RKO (cell line): ENCODE measurements at places on chromosomes 1 and 21.
A peak's percentile ranks its signal among the peaks of the same experiment; 100 is the strongest.

DNA sequence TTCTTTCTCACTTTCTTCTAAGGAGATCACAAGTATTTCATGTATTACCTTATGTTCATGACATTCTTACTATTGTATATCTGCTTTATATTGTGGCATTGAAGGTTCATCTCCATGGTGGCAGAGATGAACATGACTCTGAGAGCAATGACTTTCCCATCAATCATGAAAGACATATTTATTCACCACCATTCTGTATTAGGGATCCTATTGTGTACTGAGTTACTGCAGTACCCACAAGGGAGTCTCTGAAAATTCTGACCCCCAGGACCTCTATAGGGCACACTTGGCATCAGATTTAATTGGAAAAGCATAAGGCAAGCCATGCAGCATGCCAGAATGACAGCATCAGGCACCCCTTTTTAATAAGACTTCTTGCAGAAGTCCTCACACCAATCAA lies 21.9 kb upstream of the C21orf91 start:
- no peak for DNase-seq

DNA sequence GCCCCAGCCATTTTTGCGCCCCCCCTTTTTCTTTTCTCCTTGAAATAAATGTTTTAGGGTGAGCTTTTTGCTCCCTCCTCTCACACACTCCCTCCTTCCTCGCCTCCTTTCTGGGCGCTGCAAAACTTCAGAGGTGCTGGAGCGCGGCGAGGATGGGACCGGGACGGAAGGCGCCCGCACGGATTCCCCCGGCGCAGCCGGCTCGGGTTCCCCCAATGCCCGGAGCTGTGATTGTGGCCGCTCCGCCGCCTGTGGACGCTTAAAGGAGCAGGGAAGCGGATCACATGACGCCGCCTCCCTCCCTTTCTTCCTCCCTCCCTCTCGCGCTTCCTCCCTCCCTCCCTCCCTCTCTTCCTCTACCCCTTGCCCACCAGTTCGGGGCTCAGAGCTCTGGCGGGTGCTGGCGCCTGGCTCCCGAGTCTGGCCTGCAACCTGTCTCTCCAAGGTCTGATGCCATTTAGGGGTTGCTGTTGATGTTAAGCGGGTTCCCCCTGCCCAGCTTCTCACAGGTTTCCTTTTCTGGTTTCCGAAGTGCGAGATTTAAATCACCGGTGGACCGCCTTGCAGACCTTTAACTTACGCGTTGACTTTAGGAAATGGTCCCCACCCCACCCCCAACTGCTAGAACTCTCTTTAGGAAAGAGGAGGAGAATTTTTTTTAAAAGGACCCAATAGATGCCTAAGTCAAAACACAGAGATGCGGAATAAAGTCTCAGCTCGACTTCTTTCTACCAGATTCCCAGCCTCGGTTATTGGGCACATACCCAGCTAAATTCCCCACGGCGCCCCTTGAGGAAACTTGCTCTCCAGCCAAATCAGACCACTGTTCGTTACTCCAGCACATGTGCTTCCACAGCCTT lies at the start of gene WLS:
Gene WLS (minus strand): TSS at position 235 of the 860 bp plus-strand sequence. CDS start 224 bp downstream, at position 11.
- DNase-seq: peak; percentile 82

- DNase-seq: peak; percentile 34
Observed at GRCh38 chr1:42937141-42937696, 21.4 kb downstream of the SLC2A1 start.

DNA sequence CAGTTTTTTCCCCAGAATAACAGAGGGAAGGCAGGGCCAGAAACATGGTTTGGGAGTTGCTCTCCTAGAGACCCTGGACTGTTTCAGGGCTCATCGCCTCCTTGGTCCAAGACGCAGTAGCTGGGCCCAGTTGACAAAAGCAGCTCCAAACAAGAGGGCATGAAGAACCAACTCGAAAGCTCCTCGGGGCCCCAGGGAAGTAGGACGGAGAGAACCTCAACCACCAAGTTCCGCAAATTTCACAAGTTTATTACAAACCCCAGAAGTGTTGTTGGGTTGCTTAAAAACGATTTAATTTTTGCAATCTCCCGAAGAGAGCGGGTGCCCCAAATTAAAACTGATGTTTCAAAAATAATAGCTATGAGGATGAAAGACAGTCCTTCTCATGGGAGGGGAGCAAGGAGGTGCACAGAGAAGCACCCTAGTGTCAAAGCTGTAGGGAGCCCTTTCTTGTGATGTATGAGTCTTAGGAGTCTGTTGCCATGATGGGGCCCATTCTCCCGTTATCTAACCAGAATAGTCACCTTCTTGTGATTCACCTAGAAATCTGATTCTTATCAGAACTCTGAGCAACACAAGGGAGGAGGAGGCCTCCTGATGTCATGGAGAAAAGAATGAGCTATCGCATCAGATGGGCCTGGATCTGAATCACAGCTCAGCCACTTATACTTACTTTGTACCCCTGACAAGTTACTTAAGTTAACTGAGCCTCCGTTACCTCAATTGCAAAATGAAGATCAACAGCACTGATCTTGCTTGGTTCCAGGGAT lies 165.7 kb upstream of the IRF2BP2 start:
- DNase-seq: peak; percentile 57

DNA sequence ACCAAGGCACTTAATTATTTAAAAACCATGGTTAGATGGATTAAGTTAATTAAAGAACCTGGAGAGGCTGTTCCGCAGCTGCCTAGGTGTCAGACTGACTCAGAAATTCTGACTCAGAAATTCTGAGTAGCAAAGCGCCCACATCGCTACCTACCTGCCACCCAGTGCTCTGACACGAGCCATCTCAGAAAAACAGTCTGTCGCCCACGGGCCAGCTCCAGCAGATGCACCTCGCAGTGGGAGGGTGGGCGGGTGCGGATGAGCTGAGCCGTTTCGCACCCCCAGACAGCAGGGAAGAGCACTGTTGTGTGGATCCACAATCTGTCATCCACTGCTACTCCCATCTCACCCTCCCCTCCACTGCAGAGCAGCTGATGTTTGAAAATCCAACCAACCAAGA lies 13.5 kb downstream of the KCNK1 start:
- no peak for DNase-seq

- peak; percentile 42 for DNase-seq
Observed at GRCh38 chr1:214445831-214446614, 105.4 kb downstream of the PTPN14 start.

DNA sequence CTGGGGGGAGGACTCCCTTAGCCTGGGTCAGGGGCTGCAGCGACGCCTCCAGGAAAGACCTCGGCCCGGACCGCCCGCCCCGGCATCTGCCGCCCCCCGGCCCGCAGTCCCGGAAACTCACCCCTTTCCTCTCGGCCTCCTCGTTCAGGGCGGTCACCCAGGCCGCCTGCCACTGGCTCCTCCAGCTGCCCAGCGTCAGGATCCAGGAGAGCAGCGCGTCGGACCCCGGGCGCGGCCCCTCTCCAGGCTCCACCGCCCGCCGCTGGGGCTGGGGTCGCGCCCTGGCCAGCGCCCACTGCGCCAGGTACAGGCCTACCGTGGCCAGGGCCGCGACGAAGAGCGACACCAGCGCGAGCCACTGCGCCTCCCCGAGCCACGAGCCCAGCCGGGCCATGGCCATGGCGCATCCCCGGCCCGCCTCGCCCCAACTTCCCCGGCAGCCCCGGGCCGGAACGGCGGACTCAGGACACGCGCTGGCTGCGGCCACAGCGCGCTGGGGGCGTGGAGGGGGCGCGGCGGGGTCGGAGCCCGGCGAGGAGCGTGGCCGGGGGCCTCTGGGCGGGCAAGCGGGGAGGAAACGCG lies 478 bp downstream of the C2CD2 start:
- DNase-seq: no peak

DNA sequence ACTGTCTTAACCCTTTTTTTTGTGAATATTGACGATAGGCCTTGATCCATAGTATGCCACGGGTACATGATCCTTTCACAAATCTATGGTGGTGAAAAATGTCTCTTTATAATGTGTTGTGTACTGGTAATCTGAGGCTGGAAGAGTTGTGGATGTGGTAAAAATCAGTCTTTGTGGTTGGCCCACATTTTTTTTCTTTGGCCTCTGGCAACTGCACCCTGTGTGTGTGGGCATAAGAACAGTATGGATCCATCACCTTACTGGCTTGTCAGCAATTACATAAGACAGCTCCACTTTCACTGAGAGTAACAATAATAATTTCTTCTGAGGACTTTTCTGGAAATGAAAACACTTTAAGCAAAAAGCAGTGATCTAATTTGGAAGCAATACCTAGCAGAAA lies 101.6 kb downstream of the GABPA start:
- DNase-seq: no peak

DNA sequence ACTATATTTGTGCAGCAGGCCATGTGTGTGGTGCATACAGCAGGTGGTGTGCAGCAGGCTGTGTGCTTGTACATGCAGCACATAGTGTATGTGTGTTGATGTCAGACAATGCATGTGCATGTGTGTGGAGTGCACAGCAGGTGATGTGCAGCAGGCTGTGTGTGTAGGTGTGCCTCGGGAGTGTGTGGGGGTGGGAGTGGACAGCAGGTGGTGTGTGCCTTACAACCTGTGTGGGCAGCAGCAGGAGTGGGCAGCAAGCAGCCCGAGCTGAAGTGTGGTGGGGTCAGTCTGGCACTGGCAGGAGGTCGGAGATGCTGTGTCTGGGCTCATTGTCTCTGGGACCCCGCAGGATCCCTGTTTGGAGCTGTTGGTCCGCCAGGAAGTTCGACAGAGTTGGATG lies 29.6 kb downstream of the PTPRF start:
- no peak for DNase-seq

DNA sequence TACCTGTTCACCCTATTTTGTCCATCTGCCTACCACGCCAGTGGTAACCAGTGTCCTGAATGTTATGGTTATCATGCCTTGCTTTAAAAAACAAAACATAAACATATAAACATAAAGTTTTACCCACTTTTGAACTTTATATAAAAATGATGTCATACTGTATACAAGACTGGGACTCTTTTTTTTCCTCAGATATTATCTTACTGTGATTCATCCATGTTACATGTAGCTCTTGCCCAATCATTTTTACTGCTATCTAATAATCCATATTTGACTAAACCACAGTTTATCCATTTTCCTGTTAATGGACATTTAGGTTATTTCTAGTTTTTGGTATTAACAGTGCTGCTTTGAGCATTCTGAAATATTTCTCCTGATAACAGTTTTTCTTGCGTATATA lies 78.8 kb downstream of the GPR161 start:
- DNase-seq: no peak

GRCh38 chr1:27152829-27153548 lies 1.9 kb downstream of the SLC9A1 start:
- peak; percentile 39 for DNase-seq

DNA sequence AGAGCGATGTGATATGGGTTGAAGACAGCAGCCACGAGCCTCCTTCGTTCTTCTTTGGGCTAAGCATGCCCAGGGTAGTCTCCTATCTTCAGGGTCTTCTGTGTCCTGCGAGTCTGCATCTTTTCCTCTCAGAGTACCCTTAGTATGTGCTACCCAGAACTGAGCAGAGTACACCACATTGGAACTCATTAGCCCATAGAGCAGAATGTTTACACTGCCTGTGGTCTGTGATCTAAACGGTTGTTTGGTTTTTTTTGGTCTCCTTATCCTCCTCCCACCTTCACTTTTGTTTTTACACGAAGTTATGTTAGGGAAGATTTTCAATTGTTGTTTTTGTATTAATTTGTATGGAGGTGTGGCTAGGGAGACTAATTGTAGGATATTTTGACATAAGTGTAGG lies 126.4 kb downstream of the NEK7 start:
- DNase-seq: no peak

- no peak for DNase-seq
Observed at GRCh38 chr1:1925437-1926345, 6.6 kb upstream of the TMEM52 start.

DNA sequence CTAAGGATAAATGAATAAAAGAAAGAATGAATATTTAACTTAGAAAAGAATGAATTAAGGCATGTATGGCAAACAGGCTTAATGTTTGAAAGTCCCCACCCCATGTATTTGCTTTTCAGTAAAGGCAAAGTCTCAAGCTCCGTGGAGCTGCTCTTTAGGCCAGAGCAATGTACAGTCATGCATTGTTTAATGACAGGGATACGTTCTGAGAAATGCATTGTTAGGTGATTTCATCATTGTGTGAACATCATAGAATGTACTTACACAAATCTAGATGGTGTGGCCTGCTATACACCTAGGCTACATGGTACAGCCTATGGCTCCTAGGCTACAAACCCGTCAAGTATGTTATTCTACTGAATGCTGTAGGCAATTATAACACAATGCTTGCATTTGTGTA lies 51.6 kb upstream of the SPATA6 start:
- DNase-seq: no peak

GRCh38 chr1:74953622-74954021 lies 180.6 kb upstream of the LHX8 start:
- DNase-seq: no peak

DNA sequence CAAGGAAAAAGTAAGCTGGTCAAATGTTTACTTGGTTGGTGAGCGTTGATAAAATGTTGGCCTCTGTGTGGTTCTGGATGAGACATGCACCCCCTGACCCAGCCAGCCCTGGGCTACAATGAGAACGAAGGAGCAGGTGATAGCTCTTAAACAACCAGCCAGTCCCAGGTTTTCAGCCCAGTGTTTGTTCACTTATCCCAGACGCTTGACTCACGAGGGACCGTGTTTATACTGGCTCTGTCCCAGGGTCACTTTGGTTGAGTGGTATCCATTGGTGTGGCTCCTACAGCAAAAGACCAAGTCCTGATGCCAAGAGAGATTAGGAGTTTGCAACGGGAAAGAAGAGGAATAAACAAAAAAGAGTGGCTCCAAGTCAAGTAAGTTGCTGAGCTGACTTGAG lies 86.9 kb downstream of the KCNJ15 start:
- DNase-seq: no peak

DNA sequence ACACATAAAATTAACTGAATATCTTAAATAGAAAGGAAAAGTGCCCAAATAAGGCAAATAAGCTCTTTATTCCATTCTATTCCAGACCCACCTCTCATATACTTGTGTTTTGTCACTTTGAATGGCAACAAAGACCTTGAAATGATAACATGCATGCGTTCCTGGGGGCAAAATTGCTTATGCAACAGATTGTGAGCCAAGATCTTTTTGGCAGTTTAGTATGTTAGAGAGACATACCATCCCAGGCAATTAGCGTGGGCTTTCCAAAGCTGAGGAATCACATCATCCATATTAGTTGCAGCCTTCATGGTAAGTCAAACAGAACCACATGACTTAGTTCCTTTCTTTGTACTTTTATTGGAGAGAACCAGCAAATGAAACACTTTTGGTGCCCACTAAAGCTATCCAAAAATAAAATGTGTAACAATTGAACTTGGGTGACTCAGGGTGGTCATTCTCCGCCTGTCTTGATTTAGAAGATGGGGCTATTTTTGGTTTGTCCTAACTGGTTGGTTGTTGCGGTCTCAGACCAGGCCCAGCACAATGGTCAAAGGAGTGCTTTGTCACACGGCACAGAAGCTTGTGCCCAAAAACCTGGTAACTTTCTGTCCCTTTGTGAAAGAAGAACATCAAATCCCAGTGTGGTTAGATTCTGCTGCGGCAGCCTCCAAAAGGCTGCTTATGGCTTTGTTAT lies 68.7 kb upstream of the ATF3 start:
- no peak for DNase-seq

GRCh38 chr1:161080441-161081405 lies 8.6 kb downstream of the NECTIN4 start:
- DNase-seq: no peak
